H1 (cell line): ENCODE measurements at places on chromosomes 16 and 17.

DNA sequence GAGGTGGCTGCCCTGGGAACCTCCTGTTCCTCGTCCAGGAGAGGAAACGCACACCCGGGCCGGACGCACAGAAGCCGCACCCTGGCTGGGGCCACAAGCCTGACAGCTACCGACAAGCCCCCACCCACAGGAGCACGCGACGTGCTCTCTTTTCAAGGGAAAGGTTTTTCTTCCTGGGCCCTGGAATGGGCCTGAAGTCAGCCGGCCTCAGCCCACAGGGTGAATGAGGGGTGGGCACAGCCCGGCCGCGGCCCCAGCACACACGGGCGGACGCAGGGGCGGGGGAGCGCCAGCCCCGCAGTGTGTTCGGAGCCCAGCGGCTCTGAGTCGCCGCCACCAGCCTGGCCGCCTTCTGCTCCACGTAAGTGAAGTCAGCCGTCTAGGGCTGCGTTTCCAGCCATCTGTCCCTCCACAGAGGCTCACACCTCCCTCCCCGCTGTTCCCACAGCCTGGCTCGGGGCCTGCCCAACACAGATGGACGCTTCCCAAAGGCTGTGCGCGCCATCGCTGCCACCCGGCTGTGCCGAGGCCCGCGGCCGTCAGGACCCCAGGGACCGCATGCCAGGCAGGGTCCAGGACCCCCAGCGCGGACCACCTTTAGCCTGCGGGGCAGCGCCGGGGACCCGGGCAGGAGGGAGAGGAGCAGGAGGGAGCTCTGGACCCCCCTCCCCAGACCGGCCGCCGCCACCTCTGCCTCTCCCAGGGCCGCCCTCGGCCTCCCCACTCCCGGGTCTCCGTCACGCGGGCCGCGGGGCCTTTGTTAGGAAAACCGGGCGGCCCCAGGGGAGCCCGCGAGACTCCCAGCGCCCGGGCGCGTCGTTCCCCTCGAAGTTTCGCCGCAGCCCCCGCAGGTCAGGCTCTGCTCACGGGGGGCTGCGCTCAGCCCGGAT is 36.8 kb downstream of the CBFA2T3 start:
- DNase-seq: peak; percentile 72

DNA sequence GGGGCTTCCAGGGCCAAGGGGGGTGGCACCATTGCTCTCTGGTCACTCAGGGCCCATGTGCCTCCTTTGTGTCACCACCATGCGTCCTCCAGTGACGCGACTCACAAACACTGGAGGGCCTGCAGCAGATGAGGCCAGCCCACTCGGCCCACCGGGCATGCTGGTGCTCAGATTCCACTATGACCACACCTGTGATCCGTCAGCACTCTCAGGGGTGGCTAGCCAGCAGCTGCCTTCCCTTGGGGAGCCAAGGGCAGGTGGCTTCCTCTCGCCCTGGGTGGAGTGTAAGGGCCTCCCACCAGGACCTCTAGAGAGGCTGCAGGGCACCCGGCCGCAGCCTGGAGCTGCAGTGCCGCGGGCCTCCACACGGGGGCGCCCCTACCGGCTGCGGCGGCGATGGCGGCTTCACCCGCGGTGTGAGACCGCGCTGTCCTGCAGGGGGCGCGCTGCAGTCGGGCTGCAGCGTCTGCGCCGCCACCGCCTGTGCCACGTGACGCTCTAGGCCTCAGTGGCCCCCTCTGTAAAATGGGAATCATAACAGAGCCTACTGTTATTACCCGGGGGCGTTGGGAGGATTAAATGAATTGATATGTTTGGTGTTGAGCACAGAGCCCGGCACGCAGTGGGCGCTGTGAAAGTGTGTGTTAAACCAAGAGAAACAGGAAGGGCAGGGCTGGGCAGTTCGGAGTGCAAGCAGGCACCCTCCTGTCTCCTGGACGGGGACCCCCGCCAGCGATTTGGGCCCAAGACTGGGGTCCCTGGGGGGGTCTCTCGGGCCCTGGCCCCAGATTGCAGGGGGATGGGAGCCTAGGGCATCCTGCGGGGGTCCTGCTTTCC is 192.4 kb upstream of the GSE1 start:
- peak; percentile 96 for DNase-seq

DNA sequence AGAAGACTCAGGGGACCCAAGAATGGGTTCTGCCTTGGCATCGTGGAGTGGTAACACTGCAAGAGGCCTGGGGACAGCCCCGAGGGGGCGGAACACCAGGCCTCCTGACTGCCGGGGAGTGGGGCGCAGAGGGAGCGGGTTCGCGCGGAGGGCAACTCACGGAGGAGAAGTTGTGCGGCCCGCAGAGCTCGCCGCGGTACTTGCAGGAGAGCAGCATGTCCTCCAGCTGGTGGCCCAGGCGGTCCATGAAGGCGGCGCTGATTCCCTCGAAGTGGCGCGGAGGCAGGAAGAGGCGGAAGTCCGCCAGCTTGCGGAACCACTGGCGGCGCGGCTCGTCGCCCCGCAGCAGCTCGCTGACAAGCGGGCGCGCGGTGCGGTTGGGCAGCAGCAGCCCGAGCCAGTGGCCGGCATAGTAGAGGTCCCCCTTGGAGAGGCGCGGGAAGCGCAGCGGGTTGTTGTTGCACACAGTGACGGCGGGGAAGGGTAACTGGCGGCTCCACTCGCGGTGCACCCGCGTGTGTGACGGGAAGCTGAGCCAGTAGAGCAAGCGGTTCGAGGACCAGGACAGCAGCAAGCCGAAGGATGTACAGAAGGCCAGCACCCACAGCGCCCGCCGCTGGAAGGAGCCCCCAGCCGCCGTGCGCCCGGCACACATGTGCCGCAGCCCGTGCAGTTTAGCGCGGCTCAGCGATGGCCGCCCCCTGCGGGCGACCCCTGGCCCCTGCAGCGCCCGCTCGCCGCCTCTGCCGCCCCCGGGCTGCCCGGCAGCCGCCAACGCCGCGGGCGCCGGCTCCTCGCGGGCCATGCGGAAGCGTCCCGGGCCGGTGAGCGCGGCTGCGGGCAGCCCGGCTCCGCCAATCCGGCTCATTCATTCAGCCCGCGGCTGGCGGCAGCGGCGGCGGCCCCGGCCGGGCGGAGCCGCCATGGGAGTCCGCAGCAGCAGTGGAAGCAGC is 1.6 kb downstream of the ASIC2 start:
- peak; percentile 73 for DNase-seq

- no peak for DNase-seq
Measured at GRCh38 chr17:32016231-32016630, 9.0 kb downstream of the LRRC37B start.

- DNase-seq: no peak
Measured at GRCh38 chr17:7080456-7081041, 498 bp upstream of the CLEC10A start.

DNA sequence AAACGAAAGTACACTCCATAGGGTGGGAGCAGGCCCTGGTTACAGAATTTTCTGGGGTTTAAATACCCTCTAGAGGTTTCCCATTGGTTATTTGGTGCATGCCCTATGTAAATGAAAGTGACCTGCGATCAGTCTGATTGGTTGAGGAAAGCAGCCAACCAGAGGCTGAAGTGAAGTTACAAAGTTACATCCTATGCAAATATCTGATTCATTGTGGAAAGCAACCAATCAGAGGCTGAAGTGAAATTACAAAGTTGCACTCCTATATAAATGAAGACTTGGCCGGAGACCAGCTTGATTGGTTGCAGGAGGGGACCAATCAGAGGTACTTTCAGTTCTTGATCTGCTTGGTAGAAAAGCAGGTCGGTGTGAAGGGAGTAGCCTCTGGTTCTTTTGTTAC is 24.4 kb downstream of the NAA60 start:
- no peak for DNase-seq

- no peak for DNase-seq
Measured at GRCh38 chr17:65362826-65363225, 198.6 kb downstream of the AXIN2 start.

GRCh38 chr17:74541176-74542111 is 4.5 kb downstream of the CD300C start:
- no peak for DNase-seq

DNA sequence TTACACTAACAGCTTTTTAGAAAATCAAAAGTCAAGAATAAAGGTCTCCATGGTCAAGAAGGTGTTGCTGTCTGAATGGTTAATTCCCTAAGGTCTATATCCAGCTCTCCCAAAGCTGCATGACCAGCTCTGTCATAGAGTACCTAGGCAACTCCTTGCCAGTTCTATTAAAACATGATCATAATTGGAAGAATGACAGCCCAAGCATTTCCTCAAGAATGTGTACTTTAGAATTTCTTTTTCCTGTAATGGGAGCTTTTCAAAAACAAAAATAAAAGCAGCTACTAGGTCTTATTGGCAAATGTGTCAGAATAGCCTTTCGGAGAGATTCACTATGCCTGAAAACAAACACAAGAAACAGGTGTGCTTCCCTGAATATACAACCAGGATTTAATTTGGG is 7.9 kb downstream of the SPOP start:
- no peak for DNase-seq

- DNase-seq: no peak
Measured at GRCh38 chr17:33908363-33909064, 346.6 kb upstream of the CCL2 start.

DNA sequence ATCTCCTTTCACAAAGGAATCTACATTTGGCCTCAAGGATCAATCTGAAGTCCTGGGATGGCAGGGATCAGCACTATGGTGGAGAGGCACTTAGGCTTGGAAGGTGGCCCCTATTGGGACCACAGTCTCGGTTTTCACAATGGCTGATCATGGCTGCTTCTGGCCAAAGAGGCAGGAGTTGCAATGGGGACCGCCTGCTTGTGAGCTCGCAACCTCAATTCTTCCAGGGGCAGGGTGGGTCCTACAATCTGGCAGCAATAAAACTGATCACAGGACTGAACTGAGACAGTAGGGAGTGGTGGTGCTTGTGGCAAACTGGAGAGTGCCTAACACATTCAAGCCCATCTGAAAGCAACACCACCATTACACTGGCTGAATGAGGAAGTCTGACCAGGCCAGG is 83.1 kb downstream of the NETO2 start:
- no peak for DNase-seq

DNA sequence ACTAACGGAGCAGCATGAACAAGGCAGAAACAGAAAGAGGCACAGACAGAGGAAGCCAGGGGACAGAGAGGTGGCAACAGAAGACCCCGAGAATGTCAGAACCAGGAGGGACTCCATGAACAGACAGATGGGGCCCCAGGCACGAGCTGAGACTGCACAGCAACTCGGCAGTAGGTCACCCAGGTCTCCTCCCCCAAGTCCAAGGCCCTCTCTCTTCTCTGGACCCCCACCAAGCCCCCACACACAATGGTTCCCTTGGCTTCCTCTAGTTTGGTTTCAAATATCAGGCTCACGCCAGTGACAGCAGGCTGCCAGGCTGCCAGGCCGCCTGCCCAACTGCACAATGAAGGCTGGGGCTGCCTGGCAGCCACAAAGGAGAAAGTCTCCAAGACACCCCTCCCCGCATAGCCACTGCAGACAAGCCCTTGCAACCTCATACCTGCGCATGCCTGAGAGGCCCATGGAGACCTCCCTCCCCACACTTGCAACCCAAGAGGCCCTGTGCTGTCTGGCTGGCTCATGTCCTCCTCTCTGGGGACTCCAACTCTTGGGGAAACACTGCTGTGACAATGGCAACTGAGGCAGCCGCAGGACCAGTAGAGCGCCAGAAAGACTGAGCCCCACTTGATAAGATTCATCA is 54.8 kb downstream of the PIMREG start:
- no peak for DNase-seq

DNA sequence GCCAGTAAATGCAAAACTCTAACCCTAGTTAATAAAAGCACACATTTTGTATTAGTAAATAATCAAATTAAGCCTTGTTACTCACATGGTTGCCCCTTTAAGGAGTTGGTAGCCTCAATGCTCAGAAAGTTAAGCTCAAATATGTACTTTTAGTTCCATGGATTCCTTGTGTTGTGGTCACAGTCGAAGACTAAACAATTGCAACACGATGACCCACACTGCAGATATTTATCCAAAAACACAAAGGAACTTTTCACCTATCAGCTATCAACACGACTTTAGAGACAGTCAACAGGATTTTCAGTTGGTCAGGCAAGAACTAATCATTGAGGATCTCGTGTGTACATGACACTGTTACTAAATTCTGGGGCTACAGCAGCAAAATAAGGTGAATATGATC is 47.4 kb upstream of the NUDT7 start:
- no peak for DNase-seq

- no peak for DNase-seq
Measured at GRCh38 chr16:16004314-16004749, 54.9 kb downstream of the ABCC1 start.

DNA sequence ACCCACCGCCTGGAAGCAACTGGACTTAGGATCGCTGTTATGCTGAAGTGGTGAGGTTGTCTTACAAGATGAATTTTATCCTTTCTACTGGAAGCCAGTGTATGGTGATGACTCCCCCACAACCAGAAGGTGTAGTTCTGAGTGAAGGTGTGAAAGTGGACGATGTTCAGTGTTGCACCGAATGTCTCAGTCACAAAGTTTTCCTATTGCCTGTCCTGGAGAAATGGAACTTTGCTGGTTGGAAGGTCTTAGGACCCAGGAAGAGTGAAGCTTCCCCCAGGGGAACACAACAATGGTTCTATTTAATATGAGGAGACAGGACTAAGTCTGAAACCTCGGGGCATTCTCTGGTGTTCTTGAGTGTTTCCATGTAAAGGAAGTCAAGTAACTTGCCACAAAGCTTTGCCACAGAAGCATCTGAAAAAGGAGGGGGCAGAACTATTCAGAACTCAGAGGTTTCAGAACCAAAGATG is 44.2 kb downstream of the USP22 start:
- no peak for DNase-seq

DNA sequence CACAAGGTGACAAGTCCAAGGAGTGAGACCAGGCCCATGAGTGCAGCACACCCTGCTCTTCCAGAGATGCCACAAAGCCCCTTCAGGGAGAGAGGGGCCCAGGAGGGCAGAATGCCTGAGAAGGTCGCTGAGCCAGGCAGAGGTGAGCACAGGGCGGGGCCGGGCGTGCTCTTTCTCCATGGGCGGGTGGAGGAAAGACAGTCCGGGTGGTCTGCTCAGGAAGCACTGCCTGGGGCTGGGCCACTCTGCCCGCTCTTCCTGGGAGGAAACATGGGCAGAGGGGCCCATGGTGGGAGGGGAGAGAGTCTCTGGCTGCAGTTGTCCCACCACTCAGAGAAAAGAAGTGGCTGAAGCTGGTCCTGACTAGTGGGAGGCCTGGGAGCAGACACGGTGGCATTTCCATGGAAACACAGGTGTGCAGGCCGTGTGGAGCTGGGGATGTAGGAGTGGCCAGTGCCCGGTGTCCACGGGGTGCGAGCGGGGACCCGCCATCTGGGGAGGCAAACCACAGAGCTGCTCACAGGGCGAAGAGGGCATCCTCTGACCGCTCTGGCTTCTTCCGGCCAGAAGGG is 10.4 kb upstream of the SREBF1 start:
- no peak for DNase-seq

- no peak for DNase-seq
Measured at GRCh38 chr17:37820313-37820994, 75.6 kb upstream of the HNF1B start.

DNA sequence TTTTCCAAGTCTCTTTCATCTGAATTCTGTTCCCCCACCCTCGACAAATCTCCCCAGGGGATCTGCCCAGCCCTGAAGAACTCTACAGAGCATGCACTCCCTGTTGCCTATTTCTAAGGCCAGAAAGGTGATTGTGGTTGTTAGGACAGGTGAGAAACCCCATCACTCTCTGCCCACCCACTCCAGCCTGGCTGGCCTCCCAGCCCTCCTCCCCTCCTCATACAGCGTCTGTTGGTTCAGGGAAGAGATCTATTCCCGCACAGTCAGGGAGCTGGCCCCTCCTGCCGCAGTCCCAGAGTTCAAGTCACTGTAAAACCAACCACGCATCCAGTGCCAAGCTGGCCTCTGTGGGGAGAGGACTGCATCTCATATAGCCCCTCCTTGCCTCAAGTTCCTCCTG is 98.7 kb downstream of the KCNJ12 start:
- DNase-seq: no peak

GRCh38 chr16:58027916-58028455 is 2.4 kb downstream of the MMP15 start:
- DNase-seq: no peak

- no peak for DNase-seq
Measured at GRCh38 chr16:85514598-85515318, 98.4 kb upstream of the GSE1 start.
